Thoracic aorta (tissue), 2 donors: ENCODE measurements at places on chromosomes 7 and 10.

DNA sequence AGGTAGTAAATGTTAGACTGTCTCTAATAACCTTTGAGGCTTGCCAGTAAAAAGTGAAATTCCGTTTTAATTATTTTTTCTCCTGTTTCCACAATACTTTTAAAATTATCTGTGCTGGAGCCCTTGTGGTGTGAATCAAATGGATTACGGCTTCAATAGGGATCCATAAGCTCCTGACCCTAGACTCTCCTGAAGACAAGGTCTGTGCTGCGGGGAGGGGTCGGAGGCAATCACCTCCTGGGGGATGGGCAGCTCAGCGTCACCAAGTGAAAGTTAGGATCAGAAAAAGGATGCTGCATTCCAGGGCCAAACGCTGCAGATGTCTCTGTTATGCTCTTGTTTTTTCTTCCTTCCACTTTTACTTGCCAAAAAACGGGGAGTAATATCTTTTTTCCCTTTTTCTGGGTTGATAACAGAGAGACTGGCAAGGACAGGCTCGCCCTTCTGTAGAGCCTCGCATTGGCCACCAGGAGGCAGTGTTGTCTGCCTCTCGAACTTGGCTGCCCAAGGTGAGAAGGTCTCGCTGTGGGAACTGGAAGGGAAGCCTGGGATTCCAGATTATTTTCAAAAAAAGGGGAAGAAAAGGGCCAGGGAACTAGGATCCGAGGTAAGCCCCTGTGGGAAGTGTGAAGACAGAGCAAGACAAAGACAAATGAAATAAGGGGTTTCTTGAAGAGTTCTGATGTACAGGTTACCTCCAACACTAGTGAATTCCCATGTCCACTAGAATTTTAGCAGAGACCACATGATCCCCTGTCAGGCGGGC is 621.9 kb downstream of the ACTR3B start:
- no peak for DNase-seq

DNA sequence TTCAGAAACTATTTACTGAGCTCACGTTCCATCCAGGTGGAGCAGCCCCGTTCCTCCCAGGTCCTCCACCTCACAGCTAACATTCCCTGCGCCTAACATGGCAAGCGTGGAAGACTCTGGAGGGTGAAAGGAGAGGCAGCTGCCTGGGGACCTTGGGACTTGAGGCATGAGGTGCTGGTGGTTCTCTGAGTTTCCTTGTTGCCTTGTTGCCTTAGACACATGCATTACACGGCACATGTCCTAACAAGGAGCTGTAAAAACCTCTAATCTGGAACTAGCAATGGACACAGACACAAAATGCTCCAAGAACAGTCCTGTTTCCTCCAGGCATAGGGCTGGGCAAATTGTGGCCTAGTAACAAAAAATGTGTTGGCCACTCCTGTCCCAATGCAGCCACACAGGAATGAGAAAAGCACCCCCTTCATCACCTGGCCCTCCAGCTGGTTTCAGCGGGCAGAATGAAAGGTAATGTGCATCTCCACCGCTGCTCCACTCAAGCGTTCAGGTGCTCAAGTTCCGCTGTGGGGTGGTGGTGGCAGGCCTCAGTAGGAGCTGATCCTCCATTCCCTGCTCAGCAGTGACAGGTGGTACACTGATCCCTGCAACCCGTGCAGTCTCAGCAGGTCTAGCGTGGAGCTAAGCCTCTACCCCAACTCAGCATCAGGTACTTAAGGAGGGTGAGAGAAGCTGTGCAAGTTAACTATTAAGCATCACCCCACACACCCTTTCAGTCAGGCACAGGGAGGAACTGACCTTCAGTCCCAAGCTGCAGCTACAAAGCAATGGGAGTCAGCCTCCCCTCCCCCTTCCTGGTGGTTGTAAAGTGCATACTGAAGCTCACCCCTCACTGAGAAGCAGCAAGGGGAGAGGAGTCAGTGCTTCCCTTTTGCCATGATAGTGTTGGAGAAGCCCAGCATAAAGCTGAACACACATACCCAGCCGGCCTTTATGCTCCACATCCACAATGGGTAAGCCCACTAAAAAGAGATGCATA is 382.8 kb downstream of the SDK1 start:
- no peak for DNase-seq

- no peak for DNase-seq
Observed at GRCh38 chr10:78176320-78177317, 143.0 kb downstream of the RPS24 start.

GRCh38 chr10:22459496-22459895 is 114.2 kb downstream of the SPAG6 start:
- no peak for DNase-seq

GRCh38 chr10:86357041-86357440 is 9.6 kb downstream of the GRID1 start:
- DNase-seq: no peak

GRCh38 chr10:122121059-122121458 is 132.1 kb downstream of the TACC2 start:
- no peak for DNase-seq

GRCh38 chr7:9031386-9031785 is 598.0 kb downstream of the NXPH1 start:
- DNase-seq: no peak

- DNase-seq: no peak
Observed at GRCh38 chr7:105339404-105340323, 49.1 kb downstream of the SRPK2 start.

- no peak for DNase-seq
Observed at GRCh38 chr7:100166317-100166940, 2.0 kb downstream of the GAL3ST4 start.
